H7 (cell line): ENCODE measurements at places on chromosomes 1 and 21. TPM values are rescaled to one million over a fixed set of nuclear protein-coding genes. Genes with fewer than 3 reads are reported as not detected.

- DNase-seq: no peak
Observed at GRCh38 chr1:7589080-7589735, 181.9 kb upstream of the VAMP3 start.

DNA sequence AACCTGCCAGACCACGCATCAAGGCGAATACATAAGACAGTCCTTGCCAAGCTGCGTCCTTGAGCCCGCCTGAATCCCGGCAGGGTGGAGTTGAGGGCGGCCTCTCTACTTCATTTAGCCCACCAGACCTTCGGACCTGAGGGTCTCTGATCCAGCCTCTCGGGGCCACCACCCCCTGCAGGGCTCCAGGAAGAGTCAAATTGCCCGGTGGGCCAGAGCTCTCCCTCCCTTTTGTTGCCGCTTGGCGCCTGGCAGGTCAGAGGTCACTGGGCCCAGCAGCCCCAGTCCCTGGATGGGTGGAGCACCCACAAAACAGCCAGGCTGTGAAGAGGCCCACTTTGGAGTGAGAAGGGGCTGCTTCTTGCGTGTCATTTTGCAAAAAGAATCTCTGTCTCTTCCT lies 9.0 kb downstream of the GNG4 start:
- DNase-seq: no peak

- DNase-seq: no peak
Observed at GRCh38 chr1:8631163-8631562, 186.3 kb downstream of the RERE start.

GRCh38 chr21:40021558-40022351 lies 154.5 kb downstream of the PCP4 start:
- DNase-seq: no peak

UAP1 gene
- total RNA-seq: 48.4 and 54.8 TPM in 2 replicates

HMGCS2 gene
- total RNA-seq: not detected in 2 replicates
